NCI-H1105 (cell line): ENCODE measurements at places on chromosomes 3 and 15.

GRCh38 chr3:59856934-59857460 is 807.2 kb upstream of the CFAP20DC start:
- no peak for DNase-seq

DNA sequence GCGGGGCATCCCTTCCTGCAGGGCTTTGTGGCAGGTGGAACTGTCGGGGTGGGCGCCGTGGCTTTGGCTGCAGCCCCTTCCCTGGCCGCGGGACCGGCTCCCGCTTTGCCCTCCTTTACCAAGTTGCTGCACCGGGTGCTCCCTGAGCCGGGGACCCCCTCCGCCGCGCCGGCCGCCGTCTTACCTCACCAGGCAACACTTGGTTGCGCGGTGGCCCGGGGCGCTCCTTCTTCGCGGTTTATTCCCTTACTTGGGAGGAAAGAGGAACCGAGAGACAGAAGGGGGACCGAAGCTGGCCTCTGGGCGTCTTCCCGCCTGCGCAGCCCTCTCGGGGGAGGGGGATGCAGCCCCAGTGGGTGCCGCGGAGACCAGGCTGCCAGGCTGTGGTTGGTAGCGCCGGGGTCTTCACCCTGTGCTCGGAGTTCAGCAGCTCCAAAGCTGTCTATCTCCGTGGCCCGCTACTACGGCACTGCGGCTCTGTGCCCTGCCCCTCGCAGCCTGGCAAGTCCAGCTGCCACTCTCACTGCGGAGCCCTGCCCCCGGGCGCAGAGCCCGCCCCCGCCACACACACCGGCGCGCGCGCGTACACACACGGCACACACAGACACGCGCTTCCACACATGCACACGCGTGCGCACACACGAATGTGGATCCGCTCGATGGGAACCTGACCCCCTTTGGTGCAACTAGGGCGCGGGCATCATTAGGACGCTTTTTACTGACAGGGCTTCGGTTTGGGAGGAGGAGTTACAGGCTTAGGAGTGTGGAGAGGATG is at the start of gene DGKG:
TSS of gene DGKG (minus strand) at position 473 of the 775 bp plus-strand sequence. CDS start 41,775 bp downstream, outside the sequence.
- peak; percentile 69 for DNase-seq

- no peak for DNase-seq
These were observed 61.4 kb downstream of the IGF2BP2 start for GRCh38 chr3:185763347-185764005.

DNA sequence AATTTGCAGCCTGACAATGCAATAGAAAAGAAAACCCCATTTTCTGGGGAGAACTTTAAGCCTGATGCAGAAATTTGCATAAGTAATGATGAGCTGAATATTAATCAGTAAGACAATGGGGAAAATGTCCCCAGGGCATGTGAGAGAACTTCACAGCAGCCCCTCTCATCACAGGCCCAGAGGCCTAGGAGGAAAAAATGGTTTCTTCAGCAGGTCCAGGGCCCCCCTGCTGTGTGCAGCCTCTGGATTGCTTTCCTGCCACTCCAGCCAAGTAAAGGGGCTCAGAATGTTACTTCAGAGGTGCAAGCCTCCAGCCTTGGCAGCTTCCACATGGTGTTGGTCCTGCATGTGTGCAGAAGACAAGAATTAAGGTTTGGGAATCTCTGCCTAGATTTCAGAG is 900.3 kb upstream of the ROBO1 start:
- no peak for DNase-seq

DNA sequence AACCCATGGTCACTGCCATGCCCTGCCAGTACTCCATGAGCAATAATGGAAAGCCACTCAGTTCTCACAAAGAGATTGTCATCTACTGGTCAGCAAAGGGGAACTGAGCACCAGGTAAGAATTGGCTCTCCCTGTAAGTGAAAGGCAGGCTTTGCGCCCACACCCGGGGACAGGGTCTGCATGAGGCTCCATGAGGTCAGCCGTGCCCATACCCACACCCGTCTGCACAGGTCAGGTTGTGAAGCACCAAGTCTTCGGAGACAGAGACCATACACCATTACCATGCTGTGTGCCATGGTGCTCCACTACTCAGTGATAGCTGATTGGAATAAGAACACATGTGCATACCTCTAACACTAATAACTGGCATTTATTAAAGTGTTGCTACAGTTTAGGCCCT is 322.9 kb downstream of the EPHB1 start:
- no peak for DNase-seq

- no peak for DNase-seq
These were observed 84.3 kb upstream of the PRTG start for GRCh38 chr15:55827204-55827603.

DNA sequence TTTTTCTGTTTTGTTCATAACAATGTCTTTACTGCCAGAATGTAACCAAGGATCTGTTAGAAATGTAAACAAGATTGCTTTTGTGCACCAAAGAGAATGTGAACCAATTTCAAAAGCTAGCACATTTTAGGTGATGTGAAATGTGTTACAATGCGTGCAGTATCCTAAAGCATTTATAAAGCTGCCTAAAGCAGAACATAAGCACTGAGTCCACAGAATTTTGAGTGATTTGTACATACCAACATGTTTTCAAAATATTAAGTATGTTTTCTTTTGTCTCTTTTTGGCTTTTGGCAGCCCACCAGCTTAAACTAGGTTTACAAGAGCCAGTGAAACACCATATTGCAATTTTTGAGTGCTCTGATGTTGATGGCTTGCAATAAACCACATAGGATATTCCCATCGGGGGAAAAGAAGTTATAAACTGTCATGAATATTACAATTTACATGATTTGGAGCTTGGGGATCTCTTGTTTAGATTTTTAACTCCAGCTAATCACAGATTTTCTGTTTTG is 364.0 kb downstream of the ZIC1 start:
- DNase-seq = no peak

DNA sequence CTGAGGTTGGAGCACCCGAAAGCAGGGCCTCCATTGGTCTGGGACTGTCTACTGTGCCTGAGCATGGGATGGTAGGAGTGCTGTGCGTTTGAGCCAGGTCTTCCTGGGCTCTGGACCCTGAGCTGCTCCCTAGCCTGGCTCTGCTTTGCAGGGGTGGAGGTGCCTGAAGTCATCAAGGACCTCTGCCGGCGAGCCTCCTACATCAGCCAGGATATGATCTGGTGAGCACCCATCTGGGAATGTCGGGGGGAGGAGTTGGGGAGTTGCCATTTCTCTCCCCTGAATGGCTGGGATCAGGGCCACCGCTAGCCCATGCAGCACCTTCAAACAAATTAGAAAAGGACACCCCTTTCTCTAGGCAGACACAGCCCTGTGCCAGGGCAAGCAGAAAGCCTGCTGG is 20.7 kb downstream of the DUOX1 start:
- no peak for DNase-seq

DNA sequence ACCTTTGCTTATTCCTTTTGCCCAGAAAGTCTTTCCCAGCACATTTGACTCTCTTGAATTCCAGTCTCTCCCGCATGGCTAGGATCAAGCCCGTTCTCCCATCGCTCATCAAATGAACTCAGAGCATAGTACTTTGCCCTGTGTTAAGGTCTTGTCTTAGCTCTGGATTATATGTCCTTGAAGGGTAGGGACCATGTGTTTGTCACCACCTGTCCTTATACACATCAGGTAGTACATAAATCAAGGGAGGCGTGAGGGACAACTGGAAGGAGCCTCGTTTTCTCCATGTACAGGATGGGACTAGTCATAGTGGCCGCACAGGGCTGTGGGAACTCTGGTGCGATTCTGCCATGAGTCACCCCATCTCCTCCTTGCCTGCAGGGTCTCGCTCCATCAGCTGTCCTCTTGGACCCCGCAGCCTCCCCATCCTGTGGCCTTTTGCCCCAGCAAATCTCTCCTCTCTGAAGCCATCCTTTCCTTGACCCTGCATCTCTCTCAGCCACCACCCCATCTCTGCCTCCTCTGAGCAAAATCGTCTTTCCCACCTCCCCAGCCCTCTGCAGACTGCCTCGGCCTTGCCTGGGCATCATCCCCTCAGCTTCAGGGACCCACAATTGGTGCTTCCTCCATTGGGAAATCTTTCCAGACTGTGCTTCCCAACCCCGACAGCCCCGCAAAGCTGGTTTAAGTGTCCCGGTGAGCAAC is 33.4 kb upstream of the RAB6B start:
- no peak for DNase-seq

GRCh38 chr3:77081240-77081661 is 41.4 kb downstream of the ROBO2 start:
- DNase-seq = peak; percentile 56

DNA sequence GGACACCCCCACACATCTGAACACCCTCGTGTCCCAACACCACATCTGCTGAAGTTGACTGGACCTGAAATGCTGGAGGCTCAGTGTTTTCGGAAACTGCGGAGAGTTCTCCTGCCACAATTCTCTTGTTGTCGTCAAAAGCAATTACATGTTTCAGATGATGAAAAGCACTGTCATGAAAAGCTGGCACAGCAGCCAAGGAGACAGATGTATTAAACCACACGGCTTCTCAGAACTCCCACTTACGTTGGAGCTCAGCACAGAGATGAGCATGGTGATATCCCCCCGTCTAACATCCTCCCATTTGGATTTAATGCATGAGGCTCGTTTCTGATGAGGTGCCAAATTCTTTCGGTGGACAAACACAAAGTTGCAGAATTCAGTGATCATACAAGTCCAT is 180.1 kb downstream of the RORA start:
- DNase-seq = no peak

DNA sequence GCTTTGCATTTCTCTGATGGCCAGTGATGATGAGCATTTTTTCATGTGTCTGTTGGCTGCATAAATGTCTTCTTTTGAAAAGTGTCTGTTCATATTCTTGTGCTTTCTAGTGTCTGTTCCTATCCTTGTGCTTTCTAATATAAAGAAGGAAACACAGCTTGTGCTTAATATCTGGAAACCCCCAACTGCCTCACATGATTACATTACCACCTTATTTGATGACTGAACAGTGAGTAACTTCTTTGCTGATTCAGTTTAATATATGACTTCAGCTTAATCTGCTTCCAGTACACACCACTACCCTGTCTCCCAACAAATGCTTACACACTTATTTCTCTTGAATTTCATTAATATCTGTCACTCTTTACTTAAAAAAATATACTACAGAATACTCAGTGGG is 835.1 kb downstream of the EDEM1 start:
- DNase-seq = no peak

DNA sequence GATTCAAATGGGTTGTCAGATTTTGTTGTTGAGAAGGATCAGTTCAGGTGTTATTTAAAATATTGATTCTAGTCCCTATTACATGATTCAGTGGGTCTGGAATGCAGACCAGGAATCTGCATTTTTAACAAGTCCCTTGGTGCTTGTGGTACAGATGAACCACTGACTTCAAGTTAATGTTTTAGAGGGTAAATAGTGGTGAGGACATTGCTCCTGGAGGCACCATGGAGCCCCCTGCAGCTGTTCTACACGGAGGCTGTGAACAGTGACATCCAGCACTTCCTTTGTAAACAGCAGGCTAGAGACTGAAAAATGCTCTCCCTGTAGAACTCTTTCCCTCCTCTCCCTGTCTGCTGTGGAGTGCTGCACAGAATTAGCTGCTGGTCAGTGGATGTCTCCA is 4.8 kb upstream of the FSIP1 start:
- DNase-seq = no peak
